ENCODE measurements at places on chromosomes 1 and 21. TPM values are rescaled to one million over a fixed set of nuclear protein-coding genes. Genes with fewer than 3 reads are reported as not detected.

The DYRK3 gene
- total RNA-seq = 23.8 TPM

The SFT2D2 gene
- 47.6 TPM for total RNA-seq

The THEM5 gene
- not detected for total RNA-seq

The LDLRAD1 gene
- total RNA-seq = not detected

The ATAD3C gene
- not detected for total RNA-seq

The PINK1 gene
- total RNA-seq = 106 TPM

The LRRC53 gene
- total RNA-seq = not detected

The TTC4 gene
- total RNA-seq = 30.4 TPM
